ENCODE measurements at places on chromosomes 7 and 10. TPM values are rescaled to one million over a fixed set of nuclear protein-coding genes. Genes with fewer than 3 reads are reported as not detected.

DNA sequence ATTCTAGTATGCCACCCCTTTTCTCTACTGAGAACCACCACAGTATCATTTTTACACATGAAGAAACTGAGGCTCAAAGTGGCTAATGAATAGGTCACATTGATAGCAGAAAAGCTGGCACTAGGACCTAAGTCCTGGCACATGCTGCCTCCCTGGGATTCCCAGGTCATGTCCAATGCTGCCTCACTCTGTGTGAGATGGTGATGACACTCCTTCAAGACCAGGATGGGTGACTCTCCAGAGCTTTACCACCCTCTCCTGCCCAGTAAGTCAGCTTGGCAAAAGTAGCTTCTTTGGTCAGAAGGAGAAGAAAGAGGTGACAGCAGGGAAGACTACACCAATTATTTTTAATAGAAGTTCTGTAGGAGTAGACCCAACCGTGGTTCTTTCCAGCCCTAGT, 13.3 kb upstream of the AKR1B10 start:
- peaks cover 19% of the 10 kb centered on the region for H3K4me1 ChIP-seq
- no peak overlapping the region for H3K4me3 ChIP-seq
- DNase-seq, result no peak
- no peaks in the 10 kb centered on the region for H3K36me3 ChIP-seq
- H3K27me3 ChIP-seq, result no peaks in the 10 kb centered on the region
- H3K27ac ChIP-seq, result no peak overlapping the region

GRCh38 chr10:74329873-74330272, 178.9 kb downstream of the ADK start:
- no peaks in the 10 kb centered on the region for H3K27me3 ChIP-seq
- H3K4me3 ChIP-seq, result no peak overlapping the region

GRCh38 chr10:132654121-132654571, 116.6 kb downstream of the INPP5A start:
- peaks cover 5% of the 10 kb centered on the region for H3K36me3 ChIP-seq
- peaks cover 3% of the 10 kb centered on the region for H3K4me1 ChIP-seq
- no peaks in the 10 kb centered on the region for H3K27me3 ChIP-seq
- H3K4me3 ChIP-seq, result no peak overlapping the region
- no peak for DNase-seq

DNA sequence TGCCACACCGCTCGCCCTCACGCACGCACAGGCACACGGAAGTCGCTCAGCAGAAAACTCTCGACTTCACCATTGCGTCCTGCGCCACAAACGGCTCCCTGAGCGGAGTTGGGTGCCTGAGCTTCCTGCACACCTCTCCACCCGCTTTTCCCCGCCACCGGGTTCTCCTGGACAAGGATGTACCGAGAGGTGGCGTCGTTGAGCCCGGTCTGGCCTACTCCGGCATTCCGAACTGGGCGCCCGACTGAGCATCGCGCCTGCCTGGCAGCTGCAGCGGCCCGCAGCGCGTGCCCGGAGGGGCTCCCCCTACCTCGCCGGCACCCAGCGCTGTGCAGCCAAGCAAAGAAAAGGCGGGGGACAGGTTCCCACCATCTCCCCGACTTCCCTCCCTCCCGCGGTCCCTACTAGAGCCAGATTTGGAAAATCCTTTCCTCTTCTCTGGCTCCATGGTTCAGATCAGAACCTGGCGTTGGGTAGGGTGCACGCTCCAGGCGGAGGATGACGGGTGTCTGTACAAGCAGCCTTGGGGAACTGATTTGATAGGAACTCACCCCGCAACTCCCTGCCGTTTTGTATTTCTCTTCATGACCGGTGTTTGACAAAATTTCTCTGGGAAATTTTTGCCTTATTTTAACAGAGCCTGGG, 1.7 kb downstream of the SORCS3 start:
- H3K27me3 ChIP-seq, result peaks cover 76% of the 10 kb centered on the region
- no peak for DNase-seq
- peaks cover 7% of the 10 kb centered on the region for H3K36me3 ChIP-seq
- no peak overlapping the region for H3K27ac ChIP-seq
- H3K4me3 ChIP-seq, result no peak overlapping the region

The NUPR2 gene
- total RNA-seq, result not detected

The NUTM2A gene
- 1.1 TPM for total RNA-seq
